ENCODE measurements at places on chromosomes 6 and 20. TPM values are rescaled to one million over a fixed set of nuclear protein-coding genes. Genes with fewer than 3 reads are reported as not detected.

GRCh38 chr6:443621-444159 lies 52.1 kb downstream of the IRF4 start:
- DNase-seq: no peak

TGM3 gene
- 0.10 TPM for total RNA-seq

ZSCAN31 gene
- total RNA-seq: 31.9 TPM

LRRC73 gene
- 0.26 TPM for total RNA-seq

- no peak for DNase-seq
These were observed 24.9 kb downstream of the ZNF292 start for GRCh38 chr6:87180105-87180728.

SLCO4A1 gene
- total RNA-seq: 91.6 TPM

GSTA2 gene
- not detected for total RNA-seq

GRCh38 chr6:143701349-143702234 lies 23.8 kb downstream of the PHACTR2 start:
- DNase-seq: no peak

DNA sequence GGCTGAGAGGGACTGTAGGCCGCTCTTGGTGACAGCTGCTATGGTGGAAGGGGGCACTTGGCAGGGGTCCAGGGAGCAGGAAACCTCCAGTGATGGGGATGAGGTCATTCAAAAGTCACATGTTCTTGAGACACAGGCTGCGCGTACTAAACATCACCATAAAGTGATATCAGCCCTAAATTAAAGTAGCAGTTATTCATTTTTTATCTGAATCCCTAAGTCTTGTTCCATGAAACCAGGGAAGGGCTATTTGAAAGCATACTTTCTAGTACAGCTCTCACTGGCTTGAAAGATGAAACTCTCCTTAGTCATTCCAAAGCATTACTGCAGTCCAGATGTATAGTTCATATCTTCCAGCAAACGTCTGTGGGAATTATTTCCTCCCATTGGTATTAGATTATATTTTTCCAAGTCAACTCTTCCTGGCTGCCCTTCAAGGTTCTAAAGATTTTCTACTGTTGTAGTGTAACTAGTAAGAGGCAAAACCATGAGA lies 373.1 kb downstream of the CD109 start:
- DNase-seq: no peak
